ENCODE measurements at places on chromosomes 2 and 18. TPM values are rescaled to one million over a fixed set of nuclear protein-coding genes. Genes with fewer than 3 reads are reported as not detected.

DNA sequence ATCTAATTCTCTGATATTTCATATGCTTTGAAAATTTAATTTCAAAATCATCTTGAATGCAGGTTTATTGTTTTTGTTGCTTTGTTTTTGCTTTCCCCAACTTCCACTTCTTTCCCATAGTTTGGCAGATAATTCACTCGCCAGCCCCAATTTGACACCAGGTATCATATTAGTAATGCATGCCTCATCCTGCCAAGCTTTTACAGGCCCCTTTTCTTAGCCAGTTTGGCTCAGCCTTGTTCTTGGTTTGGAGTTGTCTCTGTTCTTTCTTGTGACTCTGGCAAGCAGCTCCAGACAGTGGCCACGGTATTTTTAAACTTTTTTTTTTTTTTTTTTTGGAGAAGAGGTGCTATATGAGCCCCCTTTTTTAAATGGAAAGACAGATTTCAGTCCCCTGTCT, 65.3 kb downstream of the PMS1 start:
- DNase-seq, result no peak

PKDCC gene
- total RNA-seq, result 65.0 TPM

SPATA3 gene
- total RNA-seq, result not detected

DNA sequence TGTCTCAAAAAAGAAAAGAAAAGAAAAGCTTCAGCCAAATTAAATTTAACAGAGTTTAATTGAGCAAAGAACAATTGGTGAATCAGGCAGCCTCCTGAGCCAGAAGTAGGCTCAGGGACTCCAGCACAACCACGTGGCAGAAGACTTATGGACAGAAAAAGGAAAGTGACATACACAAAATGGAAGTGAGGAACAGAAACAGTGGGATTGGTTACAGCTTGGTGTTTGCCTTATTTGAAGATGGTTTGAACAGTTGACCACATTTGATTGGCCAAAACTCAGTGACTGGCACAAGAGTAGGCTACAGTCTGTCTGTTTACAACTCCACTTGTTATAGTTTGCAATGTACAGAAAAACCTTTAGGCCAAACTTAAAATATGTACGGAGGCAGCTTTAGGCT, 83.1 kb downstream of the SOCS6 start:
- no peak for DNase-seq

SMYD1 gene
- total RNA-seq, result not detected

ANKRD53 gene
- total RNA-seq, result 0.91 TPM

DNA sequence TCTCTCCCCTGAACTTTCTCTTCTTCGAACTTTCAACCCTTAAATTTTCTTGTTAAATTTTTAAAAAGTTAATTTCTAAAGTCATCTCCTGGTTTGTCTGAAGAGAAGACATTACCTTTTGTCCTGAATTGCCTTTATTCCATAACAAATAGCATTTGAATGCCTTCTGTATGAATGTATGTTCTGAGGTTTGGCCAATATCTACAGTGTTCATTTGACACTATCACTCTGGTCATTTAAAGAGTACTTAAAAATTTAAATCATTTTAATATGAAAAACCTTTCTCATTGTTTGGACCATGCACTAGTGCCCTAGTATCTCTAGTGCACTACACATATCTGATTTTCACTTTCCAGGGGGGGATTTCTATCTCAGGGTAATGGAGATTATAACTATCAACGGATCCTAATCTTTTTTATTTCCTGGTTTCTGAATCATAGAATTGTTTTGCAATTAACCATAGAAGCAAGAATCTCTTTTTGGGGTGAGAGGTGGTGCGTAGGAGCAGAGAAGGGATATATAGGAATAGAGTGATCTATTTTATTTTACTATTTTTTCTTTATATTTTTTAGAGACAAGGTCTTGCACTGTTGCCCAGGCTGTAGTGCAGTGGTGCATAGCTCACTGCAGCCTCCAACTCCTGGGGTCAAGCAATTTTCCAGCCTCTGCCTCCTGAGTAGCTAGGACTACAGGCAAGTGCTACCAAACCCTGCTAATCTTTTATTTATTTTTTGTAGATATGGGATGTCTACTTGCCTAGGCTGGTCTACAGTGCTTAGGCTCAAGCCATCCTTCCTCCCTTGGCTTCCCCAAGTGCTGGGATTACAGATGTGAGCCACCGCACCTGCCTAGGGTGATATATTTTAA, 25.5 kb downstream of the TANC1 start:
- no peak for DNase-seq

GRCh38 chr2:130785466-130786055, 30.2 kb downstream of the AMER3 start:
- DNase-seq, result no peak

SNED1 gene
- total RNA-seq, result 61.1 TPM

HTR2B gene
- 1.0 TPM for total RNA-seq

DNA sequence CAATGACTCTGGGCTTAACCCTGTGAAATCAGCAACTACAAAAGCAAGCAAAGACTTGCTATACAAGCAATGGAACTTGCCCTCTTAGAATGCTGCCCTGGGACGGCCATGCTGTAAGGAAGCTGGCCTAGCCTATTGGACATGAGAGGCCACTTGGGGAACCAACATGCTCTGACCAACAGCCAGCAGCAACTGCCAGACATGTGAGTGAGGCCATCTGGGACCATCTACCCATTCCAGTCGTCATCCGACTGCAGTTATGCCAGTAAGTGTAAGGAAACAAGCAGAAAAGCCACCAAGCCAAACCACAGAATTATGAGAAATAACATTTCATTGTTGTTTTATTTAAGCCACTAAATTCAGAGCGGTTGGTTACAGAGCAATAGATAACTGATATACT, 40.9 kb downstream of the CLASP1 start:
- no peak for DNase-seq

CFC1B gene
- not detected for total RNA-seq

YES1 gene
- total RNA-seq, result 67.6 TPM

GRCh38 chr2:46151577-46151976, 145.6 kb upstream of the EPAS1 start:
- no peak for DNase-seq

DHRS9 gene
- 4.4 TPM for total RNA-seq

GRCh38 chr2:163887182-163887581, 151.4 kb upstream of the FIGN start:
- no peak for DNase-seq

DNA sequence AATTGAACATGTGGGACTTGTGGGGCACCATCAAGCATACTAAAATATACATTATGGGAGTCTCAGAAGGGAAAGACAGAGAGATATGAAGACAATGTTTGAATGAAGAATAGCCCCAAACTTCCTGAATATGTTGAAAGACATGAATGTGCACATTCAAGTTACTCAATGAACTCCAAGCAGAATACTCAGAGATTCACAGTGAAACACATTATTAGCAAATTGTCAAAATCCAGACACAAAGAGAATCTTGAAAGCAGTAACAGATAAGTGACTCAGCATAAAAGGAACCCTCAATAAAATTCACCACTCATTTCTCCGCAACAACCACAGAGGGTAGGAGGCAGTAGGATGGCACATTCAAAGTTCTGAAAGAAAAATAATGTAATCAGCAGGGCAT, 8.8 kb downstream of the C2orf92 start:
- DNase-seq, result no peak

DNA sequence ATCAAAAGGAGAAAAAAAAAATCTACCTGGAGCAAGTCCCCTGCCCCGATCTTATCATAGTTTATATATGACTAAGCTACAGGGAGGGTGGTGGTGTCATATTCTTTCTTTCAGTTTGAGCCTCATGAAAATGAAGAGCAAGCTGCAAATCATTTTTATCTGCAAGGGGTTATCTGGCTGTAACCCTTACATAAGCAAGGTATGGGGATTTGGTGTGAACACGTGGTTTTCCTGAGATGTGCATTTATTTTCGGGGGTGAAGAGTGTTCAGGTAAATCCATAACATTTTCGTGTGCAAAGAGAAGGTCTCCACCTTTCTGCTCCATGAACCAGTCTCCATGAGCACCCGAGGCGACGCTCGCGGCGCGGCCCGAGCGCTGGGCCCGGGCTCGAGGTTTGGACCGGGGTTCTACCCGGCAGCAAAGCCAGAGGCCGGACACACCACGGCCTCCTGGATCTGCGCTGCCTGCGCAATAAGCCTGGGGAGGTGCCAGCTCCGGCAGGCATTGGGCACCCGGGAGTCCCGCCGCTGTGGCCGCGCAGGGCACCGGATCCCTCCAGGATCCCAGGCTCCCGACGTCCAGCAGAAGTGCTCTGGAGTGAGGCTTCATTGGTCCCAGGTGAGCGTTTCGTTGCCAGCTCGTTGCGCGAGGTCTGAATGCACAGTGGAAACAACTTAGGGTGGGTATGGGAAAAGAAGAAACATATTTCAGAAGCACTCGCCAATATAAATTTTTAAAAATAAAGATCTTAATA, 36.1 kb upstream of the GPD2 start:
- peak; percentile 84 for DNase-seq

GRCh38 chr2:232085164-232085563, 123.7 kb downstream of the DIS3L2 start:
- DNase-seq, result no peak

DNA sequence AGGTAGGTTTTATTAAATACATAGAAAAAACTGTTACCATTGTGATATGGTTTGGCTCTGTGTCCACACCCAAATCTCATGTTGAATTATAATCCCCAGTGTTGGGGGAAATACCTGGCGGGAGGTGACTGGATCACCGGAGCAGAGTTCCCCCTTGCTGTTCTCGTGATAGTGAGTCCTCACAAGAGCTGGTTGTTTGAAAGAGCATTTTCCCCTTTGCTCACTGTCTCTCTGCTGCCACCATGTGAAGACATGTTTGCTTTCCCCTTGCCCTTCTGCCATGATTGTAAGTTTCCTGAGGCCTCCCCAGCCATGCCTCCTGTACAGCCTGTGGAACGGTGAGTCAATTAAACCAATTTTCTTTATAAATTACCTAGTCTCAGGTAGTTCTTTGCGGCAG, 352.7 kb upstream of the SLC39A10 start:
- DNase-seq, result no peak

PDE11A gene
- 0.57 TPM for total RNA-seq

LYPD1 gene
- total RNA-seq, result 1.4 TPM

GRCh38 chr2:25053041-25053440, 11.2 kb downstream of the EFR3B start:
- no peak for DNase-seq

DNA sequence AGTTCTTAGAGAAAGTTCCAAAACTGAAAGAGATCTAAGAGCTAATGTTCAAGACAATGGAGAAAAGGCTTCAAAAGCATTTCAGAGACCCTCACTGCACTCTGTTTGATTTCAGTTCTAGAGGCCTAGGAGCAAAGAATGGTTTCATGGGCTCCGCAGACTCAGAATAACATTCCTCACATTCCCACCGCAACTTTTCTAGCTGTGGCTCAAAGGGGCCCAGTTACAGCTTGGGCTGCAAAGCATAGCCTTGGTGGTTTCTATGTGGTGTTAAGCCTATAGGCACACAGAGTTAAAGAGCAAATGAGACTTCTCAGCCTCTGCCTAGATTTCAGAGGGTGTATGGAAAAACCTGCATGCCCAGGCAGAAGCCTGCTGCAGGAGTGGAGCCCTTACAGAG, 73.0 kb downstream of the FSIP2 start:
- no peak for DNase-seq

UCN gene
- 81.7 TPM for total RNA-seq

DNA sequence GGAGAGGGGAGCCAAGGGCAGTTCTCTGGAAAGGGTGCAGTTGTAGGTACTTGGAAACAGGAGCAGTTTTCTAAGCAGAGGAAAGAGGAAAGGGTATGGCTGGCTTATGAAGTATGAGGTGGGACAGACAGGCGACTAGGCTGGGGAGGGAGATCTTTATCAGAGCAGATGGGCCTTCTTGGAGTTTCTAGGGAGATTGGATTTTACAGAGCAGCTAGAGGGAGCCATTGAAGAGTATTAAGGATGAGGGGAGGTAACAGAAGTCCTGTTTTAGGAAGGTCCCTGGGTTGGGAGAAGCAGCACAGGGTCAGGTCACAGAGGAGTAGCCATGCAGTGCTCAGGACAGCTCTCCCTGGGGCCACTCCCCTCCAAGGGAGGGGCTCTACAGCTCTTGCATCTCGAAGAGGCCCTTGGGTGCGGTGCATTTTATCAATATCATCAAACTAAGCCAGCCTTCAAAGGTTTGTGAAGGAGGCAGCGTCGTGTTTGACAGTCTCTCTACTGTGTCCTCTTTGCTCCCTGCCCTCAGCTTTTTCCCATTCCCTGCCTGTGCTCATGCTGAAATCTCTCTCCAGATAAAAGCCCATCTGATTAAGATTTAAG, 154.3 kb downstream of the SETBP1 start:
- DNase-seq, result no peak

CDH20 gene
- total RNA-seq, result not detected

ELAC1 gene
- total RNA-seq, result 5.2 TPM

- DNase-seq, result no peak
These were observed 94.7 kb downstream of the EXOC6B start for GRCh38 chr2:72731116-72731515.

CNRIP1 gene
- 8.3 TPM for total RNA-seq

DNA sequence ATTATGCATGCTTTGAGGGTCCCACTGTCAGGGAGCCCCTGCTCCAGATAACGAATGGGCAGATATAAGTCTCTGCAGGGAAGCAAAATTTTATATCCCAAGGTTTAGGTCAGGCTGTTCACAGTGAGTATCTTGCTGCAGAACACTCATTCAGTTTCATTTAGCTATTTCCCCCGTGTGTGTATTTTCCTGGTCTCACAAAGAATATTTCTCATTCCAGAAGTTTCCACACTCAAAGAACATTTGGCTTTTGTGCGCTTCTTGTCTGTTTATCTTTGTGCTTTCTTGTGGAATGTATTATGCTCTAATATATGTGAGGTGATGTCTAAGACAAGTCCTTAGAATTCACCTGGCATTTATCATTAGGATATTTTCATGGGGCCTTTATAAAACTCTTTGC, 140.4 kb upstream of the MMADHC start:
- DNase-seq, result no peak

FAM110C gene
- 4.8 TPM for total RNA-seq

DNA sequence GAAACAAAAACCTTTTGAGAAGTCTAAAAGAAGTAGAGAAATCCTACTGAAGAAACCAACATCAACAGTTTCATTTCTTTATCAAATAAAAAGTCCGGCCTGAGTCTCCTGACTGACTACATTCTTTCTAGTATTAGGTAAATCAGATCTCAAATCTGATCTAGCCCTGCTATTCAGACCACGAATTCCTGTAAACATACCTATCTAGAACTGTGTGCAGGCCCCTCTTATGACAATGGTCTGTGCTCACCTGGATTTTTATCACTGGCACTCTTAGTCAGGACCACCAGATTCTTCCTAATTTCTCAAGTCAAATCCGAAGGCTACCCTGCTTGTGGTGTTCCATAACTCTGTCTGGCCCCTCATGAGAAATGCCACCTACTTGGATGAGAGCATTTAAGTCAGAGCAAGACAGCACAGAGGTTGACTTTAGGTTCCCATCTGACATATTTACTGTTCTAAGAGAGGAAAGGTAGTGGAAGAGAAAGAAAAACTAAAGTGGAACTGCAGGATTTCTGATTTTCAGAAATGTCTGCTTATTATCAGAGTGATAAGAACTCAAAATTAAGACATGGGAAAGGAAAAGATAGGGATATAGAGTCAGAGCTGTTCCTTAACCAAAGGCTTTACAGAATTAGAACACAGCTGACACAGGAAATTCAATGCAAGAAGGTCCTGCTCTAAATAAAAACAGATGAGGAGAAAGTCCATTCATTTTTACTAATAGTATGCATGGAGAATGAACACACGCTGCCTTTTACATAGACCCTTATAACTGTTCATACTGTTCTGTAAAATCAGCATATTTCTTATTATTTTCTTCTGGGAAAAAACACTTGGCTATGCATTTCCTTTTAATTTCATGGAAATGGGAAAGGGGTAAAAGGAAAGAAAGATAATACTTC, 56.5 kb downstream of the SLC8A1 start:
- DNase-seq, result no peak

LCT gene
- not detected for total RNA-seq

- DNase-seq, result no peak
These were observed 53.0 kb downstream of the PIEZO2 start for GRCh38 chr18:11096411-11096810.

KLHL30 gene
- not detected for total RNA-seq

Measured in upper lobe of left lung (tissue), 6 donors.